GM23338 (cell line): ENCODE measurements at places on chromosomes 12 and 14. TPM values are rescaled to one million over a fixed set of nuclear protein-coding genes. Genes with fewer than 3 reads are reported as not detected.

Gene P2RX2
- total RNA-seq = 1.7 and 3.0 TPM in 2 replicates

Gene GARIN6
- total RNA-seq = not detected in 2 replicates

Gene FOXA1
- 1.8 TPM in 1 of 2 replicates, not detected in the other for total RNA-seq

Gene CHGA
- total RNA-seq = 13.9 and 20.9 TPM in 2 replicates

Gene DERA
- total RNA-seq = 20.4 and 29.6 TPM in 2 replicates

Gene CLBA1
- total RNA-seq = 1.8 and 4.9 TPM in 2 replicates

Gene TBX3
- 0.24 and 0.35 TPM in 2 replicates for total RNA-seq

Gene VDR
- total RNA-seq = 1.1 and 1.4 TPM in 2 replicates

Gene RNU4-1
- under 0.01 TPM in 1 of 2 replicates, not detected in the other for total RNA-seq

Gene RBM19
- total RNA-seq = 44.3 and 56.7 TPM in 2 replicates

- no peaks in the 10 kb centered on the region for H3K36me3 ChIP-seq
- H3K4me3 ChIP-seq = peak overlapping the region; percentile 77
- peaks cover 8% of the 10 kb centered on the region; the same call in 1 of the 2 replicates for H3K27me3 ChIP-seq
- DNase-seq = no peak
- peak overlapping the region; percentile 64; the same call in 1 of the 2 replicates for H3K27ac ChIP-seq
- peaks cover 39% of the 10 kb centered on the region for H3K4me1 ChIP-seq
Measured at GRCh38 chr12:29148596-29148910, 525 bp upstream of the FAR2 start.

DNA sequence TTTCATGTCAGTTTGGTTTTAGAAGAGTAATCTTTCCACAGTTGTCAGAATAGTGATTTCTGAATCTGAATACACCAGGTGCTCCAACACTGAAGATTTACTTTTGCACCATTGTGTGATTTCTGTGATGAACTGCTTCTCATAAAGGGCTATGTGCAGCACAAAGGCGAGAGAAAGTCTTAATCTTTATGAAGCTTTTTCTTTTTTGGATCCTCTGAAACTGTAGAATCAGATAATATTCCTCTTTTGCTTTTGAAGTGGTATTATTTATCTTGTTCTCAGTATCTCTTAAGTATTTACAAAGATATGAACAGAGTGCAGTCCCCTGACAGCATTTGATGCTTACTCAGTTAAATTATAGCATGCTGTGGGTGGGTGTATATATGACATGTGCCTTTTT, 207.8 kb downstream of the NAV3 start:
- H3K36me3 ChIP-seq = no peaks in the 10 kb centered on the region
- no peaks in the 10 kb centered on the region for H3K27me3 ChIP-seq
- no peak overlapping the region for H3K4me3 ChIP-seq

- no peak for DNase-seq
- H3K36me3 ChIP-seq = no peaks in the 10 kb centered on the region
- no peaks in the 10 kb centered on the region for H3K4me1 ChIP-seq
Measured at GRCh38 chr12:75000120-75000519, 209.5 kb downstream of the KCNC2 start.

- H3K4me3 ChIP-seq = no peak overlapping the region
- no peak overlapping the region for H3K27ac ChIP-seq
- no peaks in the 10 kb centered on the region for H3K27me3 ChIP-seq
- H3K4me1 ChIP-seq = peaks cover 19% of the 10 kb centered on the region
- H3K36me3 ChIP-seq = no peaks in the 10 kb centered on the region; the same call in 1 of the 2 replicates
Measured at GRCh38 chr12:53502983-53503728, 2.1 kb downstream of the TARBP2 start.

GRCh38 chr14:54591461-54591860, 24.5 kb downstream of the SAMD4A start:
- no peaks in the 10 kb centered on the region for H3K27me3 ChIP-seq
- no peaks in the 10 kb centered on the region for H3K36me3 ChIP-seq
- DNase-seq = no peak
- no peaks in the 10 kb centered on the region for H3K4me1 ChIP-seq
- H3K27ac ChIP-seq = no peak overlapping the region

GRCh38 chr12:127546721-127547505, 720.1 kb upstream of the TMEM132C start:
- no peak overlapping the region for H3K4me3 ChIP-seq
- H3K4me1 ChIP-seq = no peaks in the 10 kb centered on the region; the same call in 1 of the 2 replicates
- no peak overlapping the region for H3K27ac ChIP-seq
- no peaks in the 10 kb centered on the region for H3K27me3 ChIP-seq

- peak overlapping the region; percentile 88 for H3K4me3 ChIP-seq
- DNase-seq = no peak
- peaks cover 68% of the 10 kb centered on the region for H3K4me1 ChIP-seq
- H3K27me3 ChIP-seq = no peaks in the 10 kb centered on the region
- H3K27ac ChIP-seq = no peak overlapping the region
Measured at GRCh38 chr12:8035440-8036010, 3.0 kb downstream of the FOXJ2 start.

DNA sequence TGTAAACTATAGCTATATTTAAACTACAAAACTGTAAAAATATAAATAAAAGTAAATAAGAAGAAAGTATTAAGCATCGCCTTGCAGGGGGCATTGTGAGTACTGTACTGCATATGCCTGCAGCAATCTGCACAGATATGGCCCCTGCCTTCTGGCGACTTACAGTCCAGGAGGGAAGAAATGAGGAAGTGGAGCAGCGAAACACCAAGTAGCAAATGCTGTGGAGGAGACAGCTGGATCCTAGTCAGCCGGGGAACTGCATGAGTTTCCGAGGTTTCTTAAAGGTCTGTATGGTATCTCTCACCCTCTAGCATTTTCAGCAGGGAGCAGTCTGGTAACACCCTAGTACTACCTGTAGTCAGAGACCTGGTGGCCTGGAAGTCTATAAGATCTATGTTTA, 256.9 kb downstream of the CACNA1C start:
- H3K4me3 ChIP-seq = no peak overlapping the region
- no peaks in the 10 kb centered on the region for H3K27me3 ChIP-seq
- DNase-seq = no peak
- H3K4me1 ChIP-seq = peaks cover 26% of the 10 kb centered on the region
- no peaks in the 10 kb centered on the region for H3K36me3 ChIP-seq

GRCh38 chr12:104281636-104282035, 21.9 kb upstream of the EID3 start:
- H3K4me3 ChIP-seq = no peak overlapping the region
- no peaks in the 10 kb centered on the region for H3K36me3 ChIP-seq
- no peaks in the 10 kb centered on the region for H3K27me3 ChIP-seq
- H3K4me1 ChIP-seq = peaks cover 8% of the 10 kb centered on the region

DNA sequence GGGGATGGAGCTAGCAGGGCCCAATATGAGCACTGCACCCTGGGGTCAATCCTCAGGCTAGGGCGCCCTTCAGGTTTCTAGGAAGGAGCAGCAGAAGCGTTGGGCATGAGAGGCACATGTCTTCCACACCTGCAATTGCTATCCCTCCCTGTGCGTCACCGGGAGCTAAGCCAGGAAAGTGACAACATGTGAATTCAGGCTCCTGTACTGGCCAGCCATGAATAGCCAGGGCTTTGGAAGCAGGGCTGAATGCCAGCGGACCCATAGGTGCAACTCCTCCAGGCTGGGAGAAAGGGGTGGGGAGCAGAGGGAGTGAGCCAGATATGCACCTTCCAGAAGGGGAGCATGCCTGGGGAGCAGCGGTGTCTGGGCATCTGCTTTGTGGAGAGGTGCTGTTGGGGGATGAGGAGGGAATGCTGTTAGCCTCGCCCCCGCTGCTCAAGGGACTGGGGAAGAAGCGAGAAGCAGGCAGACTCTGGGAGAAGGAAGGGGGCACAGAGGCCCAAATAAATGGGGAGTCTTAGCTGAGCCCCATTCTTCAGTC, 6.1 kb downstream of the HOXC5 start:
- H3K4me1 ChIP-seq = peaks cover 12% of the 10 kb centered on the region; the same call in 1 of the 2 replicates
- H3K4me3 ChIP-seq = no peak overlapping the region
- peaks cover 100% of the 10 kb centered on the region for H3K27me3 ChIP-seq
- no peak for DNase-seq
- no peak overlapping the region for H3K27ac ChIP-seq
- H3K36me3 ChIP-seq = no peaks in the 10 kb centered on the region

DNA sequence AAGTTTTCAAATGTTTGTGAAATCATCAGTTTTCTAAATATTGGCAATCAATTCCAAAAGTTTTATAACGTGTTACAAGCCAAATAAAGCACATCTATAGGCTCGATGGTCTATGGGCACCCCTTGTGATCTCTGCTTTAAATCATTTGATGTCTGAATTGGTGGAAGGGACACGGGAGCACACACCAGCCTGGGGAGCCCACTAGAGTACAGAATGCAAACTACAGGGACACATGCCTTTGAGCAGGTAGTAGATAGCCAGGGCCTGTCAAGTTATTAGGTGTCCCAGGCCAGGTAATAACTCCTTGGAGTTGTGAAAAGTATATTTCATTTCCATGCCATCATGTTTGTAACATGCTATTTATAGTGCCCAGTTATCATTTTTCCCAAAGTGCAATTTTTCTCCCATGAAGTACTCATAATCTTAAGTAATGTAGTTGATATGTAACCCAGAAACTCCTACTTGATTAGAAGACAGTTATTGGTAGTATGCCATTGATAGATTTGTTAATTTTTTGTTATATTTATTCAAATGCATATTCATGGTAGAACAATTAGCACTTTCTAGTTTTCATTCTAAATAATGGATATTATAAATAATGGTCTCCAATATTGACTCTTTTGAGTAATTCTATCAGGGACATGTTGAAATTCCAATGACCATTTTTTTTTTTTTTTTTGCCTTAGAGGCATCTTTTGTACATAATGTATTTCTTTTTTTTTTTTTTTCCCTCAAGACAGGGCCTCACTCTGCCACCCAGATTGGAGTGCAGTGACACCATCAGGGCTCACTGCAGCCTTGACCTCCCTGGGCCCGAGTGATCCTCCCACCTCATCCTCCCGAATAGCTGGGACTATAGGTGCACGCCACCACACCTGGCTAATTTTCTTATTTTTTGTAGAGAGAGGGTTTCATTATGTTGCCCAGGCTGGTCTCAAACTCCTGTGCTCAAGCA, 96.9 kb upstream of the FGD4 start:
- no peaks in the 10 kb centered on the region for H3K4me1 ChIP-seq
- H3K27me3 ChIP-seq = no peaks in the 10 kb centered on the region
- no peak overlapping the region for H3K27ac ChIP-seq

- H3K4me1 ChIP-seq = no peaks in the 10 kb centered on the region
- no peak overlapping the region for H3K27ac ChIP-seq
- no peaks in the 10 kb centered on the region for H3K36me3 ChIP-seq
- no peak for DNase-seq
- H3K27me3 ChIP-seq = no peaks in the 10 kb centered on the region
- H3K4me3 ChIP-seq = no peak overlapping the region
Measured at GRCh38 chr12:84348582-84348981, 564.0 kb downstream of the SLC6A15 start.
